ENCODE measurements at places on chromosomes 2 and 18.
A peak's percentile ranks its signal among the peaks of the same experiment; 100 is the strongest.

GRCh38 chr2:6926071-6926732 is 9.0 kb downstream of the RNF144A start:
- no peak for DNase-seq

DNA sequence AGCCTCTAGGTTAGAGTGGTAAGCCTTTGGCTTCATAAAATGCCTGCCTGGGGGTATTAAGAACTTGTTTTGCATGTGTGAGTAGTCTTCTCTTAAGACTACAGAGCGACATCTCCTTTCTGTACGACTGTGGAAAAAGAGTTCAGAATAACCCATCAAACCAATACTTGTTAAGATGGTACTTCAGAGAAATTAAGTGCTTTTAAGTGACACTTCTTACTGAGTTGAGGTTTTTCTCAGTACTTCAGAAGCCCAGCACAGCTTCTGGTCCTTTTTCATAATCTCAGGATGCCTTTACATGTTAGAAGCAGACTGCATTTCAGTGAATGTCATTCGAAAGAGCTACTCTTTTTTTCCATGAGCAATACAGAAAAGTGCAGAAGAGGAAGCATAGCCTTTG is 10.8 kb downstream of the XRCC5 start:
- DNase-seq = peak; percentile 49

- DNase-seq = no peak
These were observed 50.4 kb upstream of the CTIF start for GRCh38 chr18:48488388-48488850.

DNA sequence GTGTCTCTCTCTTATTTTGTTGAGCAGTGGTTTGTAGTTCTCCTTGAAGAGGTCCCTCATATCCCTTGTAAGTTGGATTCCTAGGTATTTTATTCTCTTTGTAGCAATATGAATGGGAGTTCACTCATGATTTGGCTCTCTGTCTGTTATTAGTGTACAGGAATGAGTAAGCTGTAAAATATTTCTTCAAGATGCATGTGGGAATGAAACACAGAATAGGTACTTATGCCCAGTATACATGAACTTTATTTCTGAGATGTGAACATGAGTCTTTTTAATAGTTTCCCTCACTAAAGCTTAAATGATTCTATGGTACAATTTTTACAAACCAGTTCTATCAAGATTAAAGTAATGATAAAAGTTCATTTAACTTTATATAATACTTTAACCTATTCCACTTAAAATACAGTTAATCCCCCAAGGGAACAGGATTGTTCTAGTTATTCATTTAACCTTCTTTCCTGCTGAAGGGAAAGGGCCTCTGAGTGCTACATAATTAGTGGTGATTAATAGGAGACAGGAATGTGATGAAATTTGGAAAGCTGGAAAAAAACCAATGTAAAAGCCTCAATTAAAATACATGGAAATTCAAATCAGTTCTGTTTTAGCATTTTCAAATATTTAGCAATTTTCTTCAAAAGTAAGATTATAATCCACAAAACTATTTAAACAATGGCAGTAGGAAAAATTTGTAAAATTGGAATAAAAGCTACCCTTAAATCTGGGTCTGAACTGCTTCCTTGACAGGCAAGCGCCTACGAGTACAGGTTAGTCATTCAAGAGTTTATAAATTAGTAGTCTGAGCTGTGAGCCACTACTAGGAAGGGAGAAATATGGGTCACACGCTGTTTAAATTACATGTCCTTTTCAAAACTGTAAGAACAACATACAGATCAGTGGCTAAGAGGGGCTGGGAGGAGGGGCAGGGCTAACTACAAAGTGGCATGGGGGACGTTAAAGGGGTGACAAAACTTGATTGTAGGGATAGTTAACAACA is 28.9 kb downstream of the SPIRE1 start:
- peak; percentile 25 for DNase-seq

- no peak for DNase-seq
These were observed 30.9 kb upstream of the EML6 start for GRCh38 chr2:54692556-54692955.

- DNase-seq = no peak
These were observed 334.7 kb upstream of the SLC39A10 start for GRCh38 chr2:195322324-195322723.
